CD8-positive, alpha-beta memory T cell (primary cell): ENCODE measurements at places on chromosomes 2 and 18. TPM values are rescaled to one million over a fixed set of nuclear protein-coding genes. Genes with fewer than 3 reads are reported as not detected.

DNA sequence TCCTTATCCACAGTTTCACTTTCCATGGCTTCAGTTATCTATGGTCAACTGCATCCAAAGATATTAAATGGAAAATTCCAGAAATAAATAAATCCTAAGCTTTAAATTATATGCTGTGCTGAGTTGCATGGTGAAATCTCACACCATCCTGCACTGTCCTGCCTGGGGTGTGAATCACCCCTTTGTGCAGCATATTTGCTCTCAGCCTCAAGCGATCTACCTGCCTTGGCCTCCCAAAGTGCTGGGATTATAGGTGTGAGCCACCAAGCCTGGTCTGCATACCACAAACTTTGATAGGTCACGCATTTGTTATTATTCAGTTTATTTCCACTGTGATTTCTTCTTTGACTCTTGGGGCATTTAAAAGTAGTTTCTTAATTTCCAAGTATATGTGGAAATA lies 117.2 kb downstream of the SPIRE1 start:
- H3K27ac ChIP-seq = no peak overlapping the region
- H3K4me1 ChIP-seq = no peaks in the 10 kb centered on the region
- no peaks in the 10 kb centered on the region for H3K27me3 ChIP-seq
- H3K4me3 ChIP-seq = no peak overlapping the region
- no peak for DNase-seq

DNA sequence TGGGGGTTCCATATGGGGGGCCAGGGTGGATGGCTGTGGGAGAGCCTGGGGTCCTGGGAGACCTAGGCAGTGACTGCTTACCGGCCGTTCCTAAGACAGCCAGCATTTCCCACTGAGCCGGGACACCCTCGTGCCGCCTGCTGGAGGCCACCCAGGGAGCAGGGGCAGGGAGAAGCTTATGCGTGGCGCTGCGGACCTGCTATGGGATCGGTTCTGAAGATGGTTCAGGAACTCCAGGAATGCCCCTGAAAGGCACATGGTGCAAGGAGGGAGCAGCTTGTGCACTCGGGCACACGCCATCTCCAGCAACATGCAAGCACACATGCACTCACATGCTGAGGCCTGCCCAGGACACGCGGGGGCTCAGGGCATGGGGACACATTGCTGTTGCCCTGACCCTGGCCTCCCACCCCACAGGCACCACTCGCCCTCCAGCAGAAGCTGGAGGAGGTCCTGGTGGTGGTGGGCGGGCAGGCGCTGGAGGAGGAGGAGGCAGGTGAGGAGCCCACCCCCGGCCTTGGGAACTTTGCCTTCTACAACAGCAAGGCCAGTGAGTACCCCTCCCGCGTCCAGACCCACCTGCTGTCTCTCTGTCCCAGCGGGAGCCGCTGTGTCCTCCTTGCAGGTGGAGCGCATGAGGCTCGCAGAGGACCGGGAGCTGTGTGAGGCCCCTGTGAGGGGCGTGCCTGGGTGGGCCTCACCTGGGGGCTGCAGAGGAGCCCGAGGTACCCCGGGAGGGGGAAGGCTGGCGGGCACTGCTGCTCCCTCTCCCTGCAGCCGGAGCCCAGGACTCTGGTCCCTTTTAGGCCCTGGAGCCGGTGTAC lies 4.1 kb downstream of the KLHL30 start:
- no peak for DNase-seq
- H3K27me3 ChIP-seq = no peaks in the 10 kb centered on the region
- H3K36me3 ChIP-seq = no peaks in the 10 kb centered on the region
- H3K4me1 ChIP-seq = peaks cover 5% of the 10 kb centered on the region
- H3K4me3 ChIP-seq = no peak overlapping the region

DNA sequence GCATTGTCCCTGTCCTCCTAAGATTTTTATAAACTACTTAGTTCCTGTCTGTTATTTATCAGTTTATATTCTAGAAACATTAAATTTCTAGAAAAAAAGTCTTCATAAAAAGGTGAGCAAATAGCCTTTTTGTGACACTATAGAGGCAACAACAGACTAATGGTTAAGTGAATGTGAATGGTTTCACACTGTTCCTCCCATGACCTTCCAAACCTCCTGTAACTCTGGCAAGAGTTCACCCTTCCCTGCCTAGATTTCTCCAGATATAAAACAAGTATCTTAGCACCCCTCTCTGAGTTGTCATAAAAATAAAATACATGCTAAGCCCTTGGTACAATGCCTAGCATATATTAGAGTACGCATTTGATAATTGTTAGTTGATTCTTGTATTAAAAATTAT lies 29.2 kb downstream of the COBLL1 start:
- H3K36me3 ChIP-seq = no peaks in the 10 kb centered on the region
- DNase-seq = no peak
- no peak overlapping the region for H3K4me3 ChIP-seq
- H3K27me3 ChIP-seq = no peaks in the 10 kb centered on the region
- H3K4me1 ChIP-seq = no peaks in the 10 kb centered on the region
- H3K27ac ChIP-seq = no peak overlapping the region

DNA sequence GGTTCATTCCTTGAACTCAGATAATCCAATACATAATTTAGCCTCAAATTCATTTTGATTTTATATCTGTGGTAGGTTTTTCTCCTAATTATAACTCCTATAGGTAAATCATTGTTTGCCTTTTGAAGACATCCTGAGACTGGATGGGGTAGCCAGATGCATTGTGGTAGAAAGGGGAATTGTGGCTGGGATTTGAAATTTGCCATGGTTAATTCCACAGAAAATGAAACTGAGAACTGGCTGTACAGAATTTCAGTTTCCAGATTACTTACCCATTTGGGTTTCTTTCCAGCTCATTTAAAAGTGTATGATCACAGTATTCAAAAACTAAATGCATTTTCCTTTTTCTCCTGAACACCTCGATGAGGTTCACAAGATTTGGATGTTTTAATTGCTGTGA lies 18.2 kb downstream of the CDKL4 start:
- H3K4me3 ChIP-seq = no peak overlapping the region
- DNase-seq = no peak
- H3K4me1 ChIP-seq = peaks cover 13% of the 10 kb centered on the region
- no peaks in the 10 kb centered on the region for H3K36me3 ChIP-seq

DNA sequence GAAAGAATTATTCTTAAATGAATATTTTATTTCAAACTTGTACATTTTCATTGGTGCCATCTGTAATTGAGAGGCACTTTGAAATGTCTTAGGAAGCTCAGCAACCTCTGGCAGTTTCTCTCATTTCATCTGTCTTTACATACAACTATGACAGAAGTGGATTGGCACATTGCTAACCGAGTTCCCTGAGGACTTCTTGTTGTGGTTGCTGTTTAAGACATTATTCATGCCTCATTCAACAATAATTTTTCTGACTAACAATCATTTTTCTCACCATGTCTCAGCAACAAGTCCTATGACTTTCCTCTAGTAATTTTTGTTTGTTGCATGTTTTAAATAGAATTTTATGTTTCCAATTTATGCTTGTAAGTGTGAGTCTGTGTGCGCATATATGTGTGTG lies 284.0 kb upstream of the CWC22 start:
- no peaks in the 10 kb centered on the region for H3K27me3 ChIP-seq
- H3K4me1 ChIP-seq = no peaks in the 10 kb centered on the region
- H3K36me3 ChIP-seq = no peaks in the 10 kb centered on the region
- no peak for DNase-seq
- no peak overlapping the region for H3K4me3 ChIP-seq

ASPRV1 gene
- 0.99 TPM for polyA plus RNA-seq

COPS9 gene
- polyA plus RNA-seq = 331 TPM

CLEC4F gene
- polyA plus RNA-seq = not detected
